ENCODE measurements at places on chromosomes 13 and 19.

DNA sequence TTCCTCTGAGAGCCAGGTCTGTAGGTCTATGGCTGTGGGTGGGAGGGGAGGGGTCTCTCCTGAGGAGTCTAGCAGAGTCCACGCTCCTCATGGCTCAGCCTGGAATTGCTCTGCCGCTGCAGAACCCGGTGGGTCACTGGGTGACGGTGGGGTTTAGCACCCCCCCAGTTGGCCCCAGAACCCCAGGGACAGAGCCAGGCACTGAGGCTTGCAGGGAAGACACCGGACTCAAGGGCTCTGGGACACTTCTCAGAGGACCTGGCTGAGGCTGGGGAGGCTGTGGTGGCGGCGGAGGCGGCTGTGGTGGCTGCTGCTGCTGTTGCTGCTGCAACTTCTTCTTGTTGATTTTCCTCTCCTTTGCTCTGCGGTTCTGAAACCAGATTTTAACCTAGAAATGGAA is 6.1 kb downstream of the CDX2 start:
- no peaks in the 10 kb centered on the region for H3K36me3 ChIP-seq
- H3K4me3 ChIP-seq: no peak overlapping the region
- peaks cover 79% of the 10 kb centered on the region for H3K27me3 ChIP-seq
- H3K4me1 ChIP-seq: peaks cover 4% of the 10 kb centered on the region
- H3K27ac ChIP-seq: no peak overlapping the region

DNA sequence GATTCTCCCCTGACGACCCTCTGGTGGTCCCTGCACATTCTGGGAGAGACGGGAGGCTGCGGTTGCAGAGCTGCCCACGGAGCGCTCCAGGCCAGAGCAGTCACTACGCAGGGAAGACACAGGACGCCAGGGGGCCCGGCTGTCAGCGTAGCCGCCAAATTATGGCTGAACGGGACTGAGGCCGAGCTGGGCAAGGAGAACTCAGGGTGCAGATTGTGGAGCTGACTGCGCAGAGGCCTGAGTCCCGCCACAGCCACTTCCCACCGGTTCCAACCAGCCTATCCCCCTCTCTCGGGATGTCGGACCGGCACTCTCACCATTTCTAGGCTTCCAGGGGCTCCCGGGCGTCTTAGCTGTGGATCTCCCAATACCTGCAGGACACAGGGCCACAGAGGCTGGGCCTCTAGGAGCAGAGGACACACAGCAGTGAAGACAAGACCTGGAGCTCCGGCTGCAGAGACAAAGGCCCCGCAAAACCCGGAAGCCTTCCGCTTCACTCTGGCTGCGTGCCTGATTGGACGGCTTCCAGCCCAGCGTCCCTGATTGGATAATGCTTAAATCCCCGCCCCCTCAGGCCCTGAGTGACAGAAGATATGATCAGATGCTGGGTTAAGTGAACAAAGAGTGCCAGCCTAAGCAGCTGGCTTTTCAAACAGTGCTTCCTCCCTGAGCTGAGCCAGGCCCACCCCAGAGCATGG is at the start of gene ZNF737:
TSS of gene ZNF737 (minus strand) at position 461 of the 698 bp plus-strand sequence. CDS start at position 320, 141 bp downstream.
- H3K27ac ChIP-seq: peak within 1 kb of the TSS; percentile 100
- no peaks in the 10 kb centered on the region for H3K27me3 ChIP-seq
- H3K4me3 ChIP-seq: peak within 1 kb of the TSS; percentile 99
- peak; percentile 91 for DNase-seq
- peaks cover 37% of the 10 kb centered on the region for H3K36me3 ChIP-seq

DNA sequence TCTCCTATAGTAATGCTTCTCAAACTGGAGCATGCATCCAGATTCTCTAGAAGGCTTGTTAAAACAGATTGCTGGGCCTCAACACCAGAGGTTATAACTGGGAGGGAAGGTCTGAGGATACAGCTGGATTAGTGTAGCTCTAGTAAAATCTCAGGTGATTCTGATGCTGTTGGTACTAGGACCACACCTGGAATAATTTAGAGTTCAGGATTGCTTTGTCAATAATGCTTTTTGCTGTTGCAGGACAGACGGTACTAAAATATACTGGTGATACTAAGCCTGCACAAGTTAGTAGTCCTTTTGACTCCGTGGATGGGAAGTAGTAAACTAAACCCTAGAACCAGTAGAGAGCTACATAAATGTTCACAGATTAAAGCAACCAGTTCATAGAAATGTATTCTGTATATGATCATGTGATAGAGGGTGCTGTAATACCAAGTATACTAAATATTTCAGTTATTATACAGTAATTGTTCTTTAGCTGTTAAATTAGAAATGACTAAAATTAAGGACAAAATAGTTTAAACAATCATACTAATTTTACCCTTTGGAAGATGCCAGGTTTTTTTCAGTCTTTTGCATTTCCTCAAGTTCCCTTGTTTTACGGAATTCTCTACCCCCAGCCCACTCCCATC is 258.2 kb upstream of the STARD13 start:
- no peaks in the 10 kb centered on the region for H3K27me3 ChIP-seq
- peaks cover 16% of the 10 kb centered on the region for H3K36me3 ChIP-seq
- peak overlapping the region; percentile 86 for H3K4me3 ChIP-seq
- peak overlapping the region; percentile 99 for H3K27ac ChIP-seq
- DNase-seq: no peak
- H3K4me1 ChIP-seq: peaks cover 34% of the 10 kb centered on the region

GRCh38 chr19:30229525-30230174 is 142.5 kb upstream of the ZNF536 start:
- H3K27me3 ChIP-seq: peaks cover 92% of the 10 kb centered on the region
- no peaks in the 10 kb centered on the region for H3K36me3 ChIP-seq
- H3K27ac ChIP-seq: no peak overlapping the region
- no peak for DNase-seq
- H3K4me3 ChIP-seq: no peak overlapping the region

- no peak for DNase-seq
- H3K27me3 ChIP-seq: no peaks in the 10 kb centered on the region
- peak overlapping the region; percentile 47 for H3K4me3 ChIP-seq
Observed at GRCh38 chr19:44737238-44738071, 11.1 kb upstream of the BCL3 start.

- H3K4me1 ChIP-seq: no peaks in the 10 kb centered on the region
- no peaks in the 10 kb centered on the region for H3K36me3 ChIP-seq
- H3K27me3 ChIP-seq: peaks cover 41% of the 10 kb centered on the region
- no peak overlapping the region for H3K27ac ChIP-seq
Observed at GRCh38 chr13:43240278-43240677, 216.9 kb downstream of the DNAJC15 start.

DNA sequence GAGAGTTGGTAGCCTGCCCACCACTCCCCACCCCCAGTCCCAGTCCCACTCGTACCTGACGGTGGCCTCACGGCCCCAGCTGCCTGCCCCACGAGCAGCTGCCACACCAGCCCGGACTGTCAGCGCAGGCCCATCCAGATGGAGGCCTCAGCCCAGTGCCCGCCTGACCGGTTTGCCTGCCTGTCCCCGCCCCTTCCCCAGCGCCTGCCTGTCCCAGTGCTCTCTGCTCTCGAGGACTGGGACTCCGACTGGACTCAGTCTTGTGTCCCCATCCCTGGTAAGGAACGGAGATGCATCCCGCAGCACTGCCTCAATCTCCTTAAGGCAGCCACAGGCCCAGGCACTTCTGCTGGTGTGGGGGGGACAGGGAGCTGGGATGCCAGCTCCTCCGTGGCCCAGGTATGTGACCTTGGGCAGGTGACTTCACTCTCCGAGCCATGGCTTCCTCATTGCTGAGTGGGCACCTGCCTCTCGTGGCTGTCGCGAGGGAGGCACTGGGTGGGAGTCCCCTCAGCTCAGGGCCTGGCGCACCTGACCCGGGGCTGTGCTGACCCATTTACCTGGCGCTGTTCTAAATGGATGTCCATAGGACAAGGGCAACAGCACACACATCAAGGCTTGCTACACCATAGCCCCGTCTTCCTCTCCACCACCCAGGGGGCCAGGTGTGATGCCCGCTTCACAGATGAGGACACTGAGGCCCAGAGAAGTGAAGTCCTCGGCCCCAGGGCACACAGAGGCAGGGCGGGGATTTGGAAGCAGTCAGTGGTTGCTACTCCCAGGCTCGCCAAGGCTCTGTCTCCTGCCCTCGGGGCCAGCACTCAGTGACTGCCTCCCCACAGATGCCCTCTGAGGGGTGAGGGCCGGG is at the start of gene NKPD1:
TSS of gene NKPD1 (minus strand) at position 113 of the 868 bp plus-strand sequence. CDS start 832 bp downstream, outside the sequence.
- peaks cover 20% of the 10 kb centered on the region for H3K4me1 ChIP-seq
- peaks cover 30% of the 10 kb centered on the region for H3K27me3 ChIP-seq

GRCh38 chr13:91802957-91803356 is 404.5 kb downstream of the GPC5 start:
- no peak for DNase-seq
- H3K27me3 ChIP-seq: no peaks in the 10 kb centered on the region
- no peak overlapping the region for H3K4me3 ChIP-seq
- H3K36me3 ChIP-seq: no peaks in the 10 kb centered on the region
- no peak overlapping the region for H3K27ac ChIP-seq
- no peaks in the 10 kb centered on the region for H3K4me1 ChIP-seq

DNA sequence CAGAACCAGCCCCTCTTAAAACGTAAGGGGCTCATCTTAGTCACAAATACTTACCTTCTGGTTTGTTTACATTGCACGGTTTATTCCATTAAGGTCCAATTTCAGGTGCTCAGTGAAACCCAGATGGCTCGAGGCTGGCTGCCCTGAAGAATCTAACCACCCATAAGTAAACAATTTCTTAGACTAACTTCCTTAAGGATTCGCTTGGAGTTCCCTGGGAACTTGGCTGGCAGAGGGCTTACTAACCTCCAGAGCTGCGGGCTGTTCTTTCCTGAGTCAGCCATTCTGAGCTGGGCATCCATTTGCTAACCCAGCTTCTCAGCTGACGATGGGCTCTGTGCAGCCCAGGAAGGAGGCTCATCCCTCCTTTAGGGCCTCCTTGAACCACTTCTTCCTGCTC is 262.1 kb downstream of the FGF9 start:
- H3K27ac ChIP-seq: no peak overlapping the region
- no peaks in the 10 kb centered on the region for H3K36me3 ChIP-seq
- no peaks in the 10 kb centered on the region for H3K4me1 ChIP-seq
- DNase-seq: no peak

GRCh38 chr13:26540334-26540733 is 17.1 kb upstream of the WASF3 start:
- H3K36me3 ChIP-seq: no peaks in the 10 kb centered on the region
- H3K4me3 ChIP-seq: no peak overlapping the region
- H3K4me1 ChIP-seq: no peaks in the 10 kb centered on the region
- no peak overlapping the region for H3K27ac ChIP-seq
- H3K27me3 ChIP-seq: peaks cover 36% of the 10 kb centered on the region

- peaks cover 3% of the 10 kb centered on the region for H3K36me3 ChIP-seq
- H3K4me3 ChIP-seq: no peak overlapping the region
- no peak for DNase-seq
- no peak overlapping the region for H3K27ac ChIP-seq
- H3K27me3 ChIP-seq: peaks cover 18% of the 10 kb centered on the region
Observed at GRCh38 chr13:31037874-31038500, 105.5 kb downstream of the TEX26 start.

GRCh38 chr19:15197942-15198341 is 2.9 kb downstream of the NOTCH3 start:
- H3K27ac ChIP-seq: no peak overlapping the region
- DNase-seq: no peak
- H3K36me3 ChIP-seq: no peaks in the 10 kb centered on the region
- H3K4me3 ChIP-seq: no peak overlapping the region
- H3K4me1 ChIP-seq: peaks cover 9% of the 10 kb centered on the region

DNA sequence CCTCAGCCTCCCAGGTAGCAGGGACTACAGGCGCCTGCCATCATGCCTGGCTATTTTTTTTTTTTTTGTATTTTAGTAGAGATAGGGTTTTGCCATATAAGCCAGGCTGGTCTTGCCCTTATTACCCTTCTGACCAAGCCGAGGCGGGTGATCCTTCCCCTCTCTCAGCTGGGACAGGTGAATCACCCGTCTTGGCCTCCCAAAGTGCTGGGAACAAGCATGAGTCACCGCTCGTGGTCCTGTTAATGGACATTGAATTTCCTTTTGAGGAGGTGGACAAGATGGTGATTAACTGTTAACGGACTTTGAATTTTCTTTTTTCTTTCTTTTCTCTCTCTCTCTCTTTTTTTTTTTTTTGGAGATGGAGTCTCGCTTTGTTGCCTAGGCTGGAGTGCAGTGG is 10.6 kb downstream of the CD70 start:
- H3K27me3 ChIP-seq: no peaks in the 10 kb centered on the region
- H3K4me1 ChIP-seq: peaks cover 5% of the 10 kb centered on the region
- H3K27ac ChIP-seq: no peak overlapping the region
- DNase-seq: no peak

- no peaks in the 10 kb centered on the region for H3K4me1 ChIP-seq
- peaks cover 2% of the 10 kb centered on the region for H3K36me3 ChIP-seq
- DNase-seq: no peak
- H3K27ac ChIP-seq: no peak overlapping the region
- H3K4me3 ChIP-seq: no peak overlapping the region
Observed at GRCh38 chr13:110838116-110838515, 76.8 kb downstream of the ANKRD10 start.

GRCh38 chr19:9009431-9009830 is 778 bp downstream of the MUC16 start:
- H3K4me3 ChIP-seq: peak overlapping the region; percentile 61
- no peak overlapping the region for H3K27ac ChIP-seq
- H3K4me1 ChIP-seq: no peaks in the 10 kb centered on the region
- peaks cover 48% of the 10 kb centered on the region for H3K27me3 ChIP-seq

- no peak overlapping the region for H3K4me3 ChIP-seq
- no peak for DNase-seq
Observed at GRCh38 chr19:47433121-47433520, 13.8 kb upstream of the MEIS3 start.

DNA sequence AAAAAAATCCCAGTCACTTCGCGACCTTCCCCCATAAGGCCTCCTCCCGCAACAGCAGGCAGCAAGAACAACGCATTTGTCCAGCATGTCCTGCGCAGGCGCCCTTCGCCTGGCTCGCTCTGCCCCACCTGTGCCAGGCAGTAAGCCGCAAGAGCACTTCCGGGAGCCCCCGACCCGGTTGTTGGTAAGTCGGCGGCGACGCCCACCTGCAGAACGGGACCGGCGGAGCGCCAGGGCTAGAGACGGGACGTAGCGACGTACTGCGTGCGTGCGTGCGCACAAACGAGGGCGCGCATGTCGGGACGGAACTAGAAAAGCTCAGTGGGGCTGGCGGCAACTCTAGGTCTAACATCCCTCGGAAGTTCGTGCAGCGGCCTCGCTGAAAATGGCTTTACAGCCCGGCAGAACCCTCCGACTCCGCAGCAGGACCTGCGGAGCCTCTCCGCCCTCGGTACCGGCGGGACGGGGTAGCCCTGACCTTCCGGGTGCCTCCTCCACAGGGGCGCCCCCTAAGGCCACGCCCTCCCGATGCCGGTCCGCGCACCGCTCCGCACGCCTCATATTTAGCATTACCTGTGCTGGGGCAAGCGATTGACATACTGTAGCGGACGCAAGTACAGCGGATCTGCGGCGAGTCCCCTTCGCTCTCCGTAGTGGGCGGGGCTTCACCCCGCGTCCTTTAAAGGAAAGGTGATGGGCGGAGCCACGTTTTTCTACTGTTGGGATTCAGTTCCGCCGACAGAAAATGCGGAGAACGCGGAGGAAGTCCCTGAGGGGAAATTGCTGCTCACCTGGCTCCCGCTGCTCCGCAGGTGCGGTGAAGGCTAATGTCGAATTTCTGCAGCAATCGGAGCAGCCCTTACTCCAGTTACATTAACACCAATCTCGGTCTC is at the start of gene MTIF3:
TSS of gene MTIF3 (minus strand) at position 629 of the 893 bp plus-strand sequence. CDS start 10,116 bp downstream, outside the sequence.
- peak within 1 kb of the TSS; percentile 94 for H3K4me3 ChIP-seq
- H3K27me3 ChIP-seq: no peaks in the 10 kb centered on the region
- DNase-seq: peak; percentile 97
- peaks cover 32% of the 10 kb centered on the region for H3K36me3 ChIP-seq
- H3K27ac ChIP-seq: peak within 1 kb of the TSS; percentile 92

Data from effector memory CD8-positive, alpha-beta T cell (primary cell).